Activated CD4-positive, alpha-beta T cell treated with anti-CD3 and anti-CD28 coated beads, Interleukin-2, amount 50 U/mL, for 48 hours (primary cell): ENCODE measurements at places on chromosomes 16 and 17.
A peak's percentile ranks its signal among the peaks of the same experiment; 100 is the strongest.

GRCh38 chr17:76989519-76989918 is 121.3 kb downstream of the MGAT5B start:
- DNase-seq, result no peak

DNA sequence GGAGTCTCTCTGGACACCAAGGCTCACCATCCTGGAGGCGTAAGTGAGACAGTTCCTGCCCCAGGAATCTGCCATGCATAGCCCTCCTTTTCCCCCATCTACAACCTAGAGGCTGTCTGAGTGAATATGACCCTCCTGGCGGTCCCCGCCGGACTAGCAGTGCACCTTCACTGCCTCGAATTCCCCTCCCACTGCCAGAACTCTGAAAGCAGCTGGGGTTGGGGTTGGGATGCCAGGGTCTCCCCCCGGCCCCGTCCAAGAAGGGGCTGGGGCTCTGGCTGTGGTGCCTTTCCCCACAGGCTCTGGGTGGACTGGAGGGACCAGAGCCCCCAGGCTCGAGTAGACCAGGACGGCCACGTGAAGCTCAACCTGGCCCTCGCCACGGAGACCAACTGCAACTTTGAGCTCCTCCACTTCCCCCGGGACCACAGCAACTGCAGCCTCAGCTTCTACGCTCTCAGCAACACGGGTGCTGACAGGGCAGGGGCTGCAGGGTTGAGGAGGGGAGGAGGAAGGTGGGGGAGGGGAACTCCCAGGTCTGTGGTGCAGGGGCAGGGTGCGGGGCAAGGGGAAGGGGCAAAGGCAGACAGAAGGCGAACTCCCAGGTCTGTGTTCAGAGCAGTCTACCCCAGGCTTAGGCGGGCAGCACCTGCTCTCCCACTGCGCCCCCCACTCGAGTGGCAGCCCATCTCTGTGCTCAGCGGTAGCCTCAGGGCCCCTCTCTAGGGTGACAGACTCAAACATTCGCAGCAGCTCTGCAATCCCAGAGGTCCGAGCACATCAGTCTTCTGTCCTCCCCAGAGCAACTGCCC is 1.2 kb downstream of the ZACN start:
- DNase-seq, result peak; percentile 25

DNA sequence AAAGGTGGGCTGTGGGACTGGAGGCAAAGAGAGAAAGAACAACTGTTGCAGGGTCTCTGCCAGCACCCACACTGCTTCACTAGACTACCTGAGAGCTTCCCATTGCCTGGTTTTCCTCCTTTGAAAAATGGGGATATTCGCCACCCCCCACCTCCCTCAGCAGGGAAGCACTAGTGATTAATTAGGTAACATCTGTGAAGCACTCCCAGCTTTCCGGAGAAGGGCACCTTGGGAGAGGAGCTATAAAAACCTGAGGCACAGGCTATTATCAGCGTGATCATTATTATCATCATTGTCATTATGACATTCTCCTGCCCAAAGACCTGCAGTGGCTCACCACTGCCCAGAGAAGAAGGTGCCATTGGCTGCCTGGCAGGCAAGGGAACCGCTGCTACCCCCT is 83.5 kb downstream of the XYLT1 start:
- DNase-seq, result no peak

GRCh38 chr17:56978441-56979090 is 635 bp downstream of the SCPEP1 start:
- DNase-seq, result no peak

DNA sequence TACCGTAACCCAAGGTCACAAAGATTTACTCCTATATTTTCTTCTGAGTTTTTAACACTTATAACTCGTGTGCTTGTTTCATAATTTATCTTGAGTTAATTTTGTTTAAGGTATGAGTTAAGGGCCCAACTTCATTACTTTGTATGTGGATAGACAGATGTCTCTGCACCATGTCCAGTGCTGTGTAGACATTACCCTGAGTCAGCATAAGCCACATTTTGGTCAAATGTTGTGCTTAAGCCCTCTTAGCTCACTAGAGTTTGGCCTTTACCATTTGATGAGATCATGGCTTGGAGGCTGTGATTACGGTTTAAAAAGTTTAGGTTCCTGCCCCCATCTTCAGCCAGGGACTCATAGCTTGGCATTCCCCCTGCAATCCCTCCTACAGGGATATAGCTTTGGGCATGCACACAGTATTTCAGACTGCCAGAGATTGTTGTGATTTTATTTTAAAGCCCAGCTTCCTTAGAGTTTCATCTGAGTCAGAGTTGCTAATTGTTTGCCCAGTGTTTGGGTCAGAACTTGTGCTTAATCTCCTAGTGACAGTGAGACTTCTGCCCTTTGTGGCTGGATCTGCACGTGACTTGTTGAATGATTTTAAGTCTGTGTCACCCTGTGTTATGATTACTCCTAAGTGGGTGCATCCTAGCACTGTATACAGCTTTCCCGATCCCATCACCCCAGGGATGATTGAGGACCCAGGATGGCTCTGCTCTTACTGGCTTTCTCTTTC is 393.1 kb downstream of the CNTNAP4 start:
- no peak for DNase-seq

- no peak for DNase-seq
Measured at GRCh38 chr17:12712415-12712814, 46.7 kb downstream of the MYOCD start.

GRCh38 chr17:73759324-73759723 is 115.1 kb upstream of the SDK2 start:
- no peak for DNase-seq

- DNase-seq, result no peak
Measured at GRCh38 chr17:62611292-62611691, 16.2 kb upstream of the MRC2 start.

DNA sequence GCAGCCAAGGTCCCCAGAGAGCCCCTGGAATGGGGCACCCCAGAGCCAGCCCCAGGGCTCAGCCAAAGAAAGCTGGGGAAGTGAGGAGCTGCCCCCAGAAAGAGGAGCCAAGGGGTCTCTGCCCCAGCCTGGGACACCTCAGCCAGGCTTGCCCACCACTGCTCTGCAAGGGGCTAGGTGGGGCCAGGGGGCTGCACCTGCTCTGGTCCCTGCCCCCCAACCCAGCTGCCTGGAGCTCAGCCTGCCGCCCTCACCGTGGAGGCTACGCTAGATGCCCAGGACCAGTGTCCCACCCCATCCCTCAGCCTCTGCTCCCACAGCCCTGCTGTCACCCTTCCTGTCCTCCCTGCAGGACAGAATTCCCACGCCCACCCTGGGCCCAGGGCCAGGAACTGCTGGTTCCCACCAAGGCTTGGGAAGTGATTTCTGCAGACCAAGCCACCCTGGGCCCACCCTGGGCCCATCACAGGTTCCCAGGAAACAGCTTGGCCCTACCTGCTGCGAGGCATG is 28.1 kb upstream of the KRT17 start:
- no peak for DNase-seq

DNA sequence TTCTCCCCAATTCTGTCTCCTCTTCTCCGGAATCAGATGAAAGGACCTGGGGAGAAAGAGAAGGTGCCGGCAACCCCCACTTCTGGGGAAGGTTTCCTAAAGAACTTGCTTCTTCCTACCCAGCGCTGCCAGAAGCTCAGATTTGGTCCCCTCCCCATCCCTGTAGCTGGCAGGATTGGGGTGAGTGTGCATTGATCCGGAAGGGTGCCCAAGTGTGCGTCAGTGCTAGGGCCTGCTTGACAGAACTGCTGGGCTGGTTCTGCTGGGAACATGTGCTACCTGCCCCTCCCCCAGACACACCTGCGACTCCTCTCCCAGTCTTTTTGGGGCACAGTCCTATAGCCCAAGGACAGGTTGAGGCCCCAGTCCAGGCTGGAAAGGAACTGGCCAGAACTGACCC is 3.3 kb downstream of the ARL4D start:
- no peak for DNase-seq

DNA sequence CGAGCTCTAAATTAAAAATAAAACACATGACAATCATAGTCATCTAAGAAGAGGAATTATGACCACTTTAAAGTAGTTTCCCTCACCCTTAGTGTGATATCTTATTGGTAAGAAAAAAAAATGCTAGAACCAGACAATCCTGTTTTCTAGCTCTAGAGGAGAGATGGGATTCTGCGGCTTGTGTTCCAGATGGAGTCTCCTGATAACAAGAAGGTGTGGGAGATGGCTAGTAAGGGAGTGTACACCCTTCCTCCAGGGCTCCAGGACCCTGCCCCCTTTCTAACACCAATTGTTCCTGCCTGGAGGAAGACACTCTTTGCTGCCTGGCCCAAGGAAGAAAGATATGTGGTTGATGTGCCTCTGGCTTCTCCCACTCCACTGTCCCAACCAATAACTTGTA is 68.8 kb upstream of the FBXO47 start:
- no peak for DNase-seq

DNA sequence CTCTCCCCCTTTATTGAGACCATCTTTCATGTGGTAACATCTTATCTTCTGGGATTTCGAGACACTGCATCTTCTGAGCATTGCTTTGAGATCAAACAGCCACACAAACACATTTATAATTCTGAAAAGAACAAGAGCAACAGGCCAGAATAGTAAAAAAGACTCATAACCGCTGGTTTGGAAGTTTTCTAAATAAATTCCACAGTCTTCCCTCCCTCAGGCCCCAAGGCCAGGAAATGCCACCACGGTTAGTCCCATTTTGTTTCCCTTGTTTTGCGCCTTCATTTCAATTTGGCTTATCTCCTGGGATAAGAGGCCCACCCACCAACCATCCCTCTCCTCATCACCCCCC is 25.3 kb downstream of the LITAF start:
- DNase-seq, result no peak

- DNase-seq, result no peak
Measured at GRCh38 chr16:79181419-79181818, 419.1 kb downstream of the MAF start.

DNA sequence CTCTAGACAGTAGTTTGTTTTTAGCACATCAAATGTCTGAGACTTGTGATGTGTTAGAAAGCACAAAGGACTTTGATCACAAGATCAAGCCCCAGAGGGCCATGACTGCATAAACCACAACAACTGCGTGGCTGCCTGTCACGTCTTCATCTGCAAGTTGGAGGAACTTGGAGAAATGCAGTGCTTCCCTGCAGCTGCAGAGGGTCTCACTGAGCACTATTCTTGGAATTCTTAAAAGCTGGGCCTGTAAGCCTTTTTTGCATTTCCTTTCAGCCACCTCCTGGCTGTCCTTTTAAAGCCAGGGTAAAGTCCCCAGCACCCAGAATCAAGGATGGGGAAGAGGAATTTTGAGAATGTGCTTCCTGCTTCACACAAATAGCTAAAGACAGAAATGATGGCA is 431.3 kb downstream of the MAF start:
- peak; percentile 23 for DNase-seq

GRCh38 chr17:17119533-17119932 is 77.3 kb downstream of the MPRIP start:
- peak; percentile 69 for DNase-seq

GRCh38 chr17:29135464-29135863 is 44.7 kb downstream of the MYO18A start:
- DNase-seq, result no peak

DNA sequence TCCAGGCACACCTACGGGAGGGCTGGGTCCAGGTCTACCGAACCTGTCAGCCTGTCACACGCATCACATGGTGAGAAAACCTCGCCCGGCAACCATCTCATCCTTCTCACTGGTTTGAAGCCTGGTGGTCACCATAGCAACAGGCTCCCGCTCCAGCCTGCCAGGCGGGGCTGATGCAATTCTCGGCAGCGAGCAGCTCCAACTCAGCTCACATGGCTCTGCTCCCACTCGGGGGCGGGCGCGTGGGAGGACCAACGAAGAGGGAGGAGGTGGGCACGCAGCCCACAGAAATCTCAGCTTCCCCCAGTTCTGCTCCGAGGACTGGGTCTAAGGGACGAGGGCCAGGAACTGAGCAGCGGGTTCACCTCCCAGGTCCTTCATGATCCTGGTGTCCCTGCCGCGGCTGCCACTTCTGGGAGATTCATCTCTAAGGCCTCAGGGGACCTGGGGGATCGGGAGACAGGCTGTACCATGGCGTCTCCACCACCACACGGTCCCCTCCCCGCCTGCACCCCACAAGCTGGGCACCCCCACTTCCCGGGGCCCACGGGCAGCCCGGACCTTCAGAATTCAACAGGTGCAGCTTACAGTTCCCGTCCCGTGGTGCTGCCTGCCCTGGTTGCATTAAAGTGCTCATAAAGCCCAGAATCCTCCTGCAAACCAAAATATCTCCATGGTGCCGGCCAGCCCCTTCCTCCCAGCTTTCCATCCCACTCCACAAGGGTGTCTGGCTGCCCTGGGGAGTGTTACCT is 25.8 kb downstream of the ABR start:
- no peak for DNase-seq

DNA sequence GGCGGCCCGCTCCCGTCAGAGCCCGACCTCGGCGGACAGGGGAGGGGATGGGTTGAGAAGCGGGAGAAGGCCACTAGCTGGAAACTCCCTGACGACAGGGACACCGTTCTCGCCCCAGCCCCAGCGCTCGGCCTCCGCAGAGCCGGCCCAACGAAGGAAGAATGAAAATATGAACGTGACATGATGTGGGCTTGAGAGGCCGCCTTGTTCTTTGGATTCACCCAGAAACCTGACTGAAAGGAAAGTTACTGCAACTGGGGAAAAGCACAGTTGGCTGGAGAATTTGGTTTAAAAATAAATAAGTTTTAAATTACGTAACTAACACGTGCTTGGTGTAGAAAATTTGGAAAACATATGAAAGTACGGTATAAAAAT is 21.1 kb downstream of the NPTX1 start:
- no peak for DNase-seq

DNA sequence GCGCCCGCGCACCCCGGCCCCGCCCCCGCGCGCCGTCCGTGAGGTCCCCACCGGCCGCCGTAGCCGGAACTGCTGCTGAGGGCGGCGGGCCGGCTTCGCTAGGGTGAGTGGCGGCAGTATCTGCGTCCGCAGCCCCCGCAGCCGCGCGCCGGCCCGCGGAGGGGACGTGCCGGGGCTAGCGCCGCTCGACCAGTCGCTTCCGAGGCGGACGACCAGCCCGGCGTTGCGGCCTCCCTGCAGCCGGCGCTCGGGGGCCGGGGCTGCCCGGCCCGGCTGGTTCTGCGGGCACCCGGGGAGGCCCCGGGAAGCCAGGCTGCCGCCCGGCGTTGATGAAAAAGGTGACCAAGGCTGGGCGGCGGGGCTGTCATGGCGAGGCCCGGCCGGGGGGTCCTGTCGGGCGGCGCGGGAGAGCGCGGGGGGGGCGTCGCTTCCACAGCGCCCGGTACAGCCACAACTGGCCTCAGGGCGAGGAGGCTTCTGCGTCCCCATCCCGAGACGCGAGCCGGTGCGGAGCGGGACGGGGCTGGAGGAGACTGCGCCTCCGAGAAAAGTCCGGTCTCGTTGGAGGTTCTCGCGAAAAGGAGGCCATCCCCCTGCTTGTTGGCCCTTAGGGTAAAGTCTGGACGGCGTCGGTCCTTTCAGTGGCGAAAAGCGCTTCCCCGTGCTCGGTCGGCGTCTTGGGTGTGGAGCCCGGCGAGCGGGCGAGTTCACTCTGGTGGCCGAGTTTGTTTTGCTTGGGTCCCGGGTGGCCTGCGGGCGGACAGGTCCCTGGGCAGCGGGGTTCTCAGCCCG is at the start of gene CRAMP1:
TSS of gene CRAMP1 (plus strand) at position 41 of the 792 bp plus-strand sequence. CDS start 2,280 bp downstream, outside the sequence.
- DNase-seq, result peak; percentile 33

GRCh38 chr16:15398618-15399316 is 3.2 kb downstream of the MPV17L start:
- DNase-seq, result no peak
